Neural crest cell (in vitro differentiated cells): ENCODE measurements at places on chromosomes 2 and 18. TPM values are rescaled to one million over a fixed set of nuclear protein-coding genes. Genes with fewer than 3 reads are reported as not detected.

GRCh38 chr2:38384338-38384737 lies 7.3 kb upstream of the ATL2 start:
- no peak for DNase-seq

DNA sequence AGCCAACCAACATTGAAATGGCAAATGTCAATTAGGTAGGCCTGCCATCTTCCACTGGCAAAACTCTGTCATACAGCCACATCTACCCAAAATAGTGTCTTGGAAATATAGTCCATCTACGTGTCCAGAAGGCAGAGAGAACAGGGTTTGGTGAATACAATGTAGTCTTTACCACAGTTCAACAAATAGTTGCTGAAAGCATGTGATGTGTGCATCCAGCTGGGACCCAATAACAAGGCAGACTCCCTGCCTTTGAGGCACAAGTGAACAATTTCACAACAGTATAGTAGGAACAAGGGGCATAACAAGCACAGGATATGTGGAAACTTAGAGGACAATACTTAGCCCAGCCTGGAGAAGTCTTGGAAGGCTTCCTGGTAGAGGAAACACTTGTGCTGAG lies 72.6 kb downstream of the EVA1A start:
- no peak for DNase-seq

- DNase-seq: no peak
Observed at GRCh38 chr2:32482471-32482870, 125.6 kb downstream of the BIRC6 start.

GRCh38 chr18:31407649-31408048 lies 31.1 kb downstream of the DSG4 start:
- no peak for DNase-seq

- no peak for DNase-seq
Observed at GRCh38 chr2:189072036-189072435, 97.9 kb downstream of the COL3A1 start.

SRSF7 gene
- 347 and 356 TPM in 2 replicates for total RNA-seq

HOXD8 gene
- not detected in 2 replicates for total RNA-seq

HOXD11 gene
- total RNA-seq: not detected in 2 replicates

GPD2 gene
- 54.4 and 55.9 TPM in 2 replicates for total RNA-seq

MBD1 gene
- 65.2 and 77.2 TPM in 2 replicates for total RNA-seq

DNA sequence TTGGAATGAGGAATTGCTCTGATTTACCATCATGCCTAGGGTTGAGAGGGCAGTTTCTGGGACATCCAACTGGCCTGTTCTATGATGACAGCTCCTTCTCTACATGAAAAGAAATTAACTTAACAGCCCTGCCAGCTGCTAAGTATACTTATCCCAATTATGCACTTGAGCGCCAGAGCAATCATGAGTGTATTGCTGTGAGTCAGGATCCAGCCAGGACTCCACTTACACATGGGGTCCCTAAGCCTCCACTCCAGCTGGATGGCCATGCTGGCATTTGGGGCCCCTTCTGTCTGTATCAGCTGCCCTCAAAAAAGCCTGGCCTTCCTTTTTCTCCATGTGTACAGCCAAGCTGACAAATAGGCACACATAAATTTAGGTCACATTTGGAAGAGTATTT lies 481.9 kb downstream of the TMX3 start:
- no peak for DNase-seq

DNA sequence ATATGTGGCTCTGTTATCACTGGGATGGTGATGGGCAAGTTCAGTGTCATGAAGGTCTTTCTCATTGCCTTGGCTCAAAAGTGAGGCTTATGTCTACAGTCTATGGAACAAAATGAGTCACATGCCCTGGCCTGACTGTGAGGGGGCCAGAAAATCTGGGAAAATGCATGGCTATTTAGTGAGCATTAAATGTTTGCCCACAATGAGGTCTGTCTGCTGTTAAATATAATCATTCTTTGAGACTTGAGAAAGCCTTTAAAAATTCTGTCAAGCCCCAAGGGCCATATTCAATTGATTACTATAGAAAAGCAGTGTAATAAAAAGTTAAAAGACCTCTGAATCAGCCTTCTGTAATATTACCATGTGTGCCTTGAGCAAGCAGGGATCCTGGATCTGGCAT lies 5.5 kb upstream of the RNF144A start:
- DNase-seq: no peak

- no peak for DNase-seq
Observed at GRCh38 chr2:215692387-215693079, 256.7 kb upstream of the FN1 start.

BCL11A gene
- total RNA-seq: 2.2 and 2.3 TPM in 2 replicates

TMEM37 gene
- total RNA-seq: 4.7 and 5.3 TPM in 2 replicates

DNA sequence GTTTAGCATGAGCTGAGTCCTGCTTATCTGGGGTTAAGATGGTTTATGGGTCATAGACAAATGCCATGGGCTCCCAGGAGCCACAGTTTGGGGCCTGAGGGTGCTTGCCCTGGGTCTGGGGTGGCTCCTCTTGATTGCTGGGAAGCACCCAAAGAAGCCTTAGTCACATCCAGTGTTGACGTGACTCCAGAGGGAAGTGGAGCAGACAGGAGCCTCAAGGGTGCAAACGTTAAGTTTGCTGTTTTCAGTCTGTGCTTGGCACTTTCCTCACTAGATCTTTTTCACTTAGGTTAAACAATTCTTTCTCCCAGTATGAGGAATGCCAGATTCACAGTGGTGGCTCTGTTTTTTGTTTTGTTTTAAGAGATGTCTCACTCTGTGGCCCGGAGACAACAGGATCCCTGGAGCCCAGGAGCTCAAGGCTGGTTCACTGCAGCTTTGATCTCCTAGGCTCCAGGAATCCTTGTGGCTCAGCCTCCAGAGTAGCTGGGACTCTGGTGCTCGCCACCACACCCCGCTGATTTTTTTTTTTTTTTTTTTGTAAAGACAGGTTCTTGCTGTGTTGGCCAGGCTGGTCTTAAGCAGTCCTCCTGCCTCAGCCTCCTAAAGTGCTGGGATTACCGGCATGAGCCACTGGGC lies 251.3 kb downstream of the FAM210A start:
- no peak for DNase-seq

DNA sequence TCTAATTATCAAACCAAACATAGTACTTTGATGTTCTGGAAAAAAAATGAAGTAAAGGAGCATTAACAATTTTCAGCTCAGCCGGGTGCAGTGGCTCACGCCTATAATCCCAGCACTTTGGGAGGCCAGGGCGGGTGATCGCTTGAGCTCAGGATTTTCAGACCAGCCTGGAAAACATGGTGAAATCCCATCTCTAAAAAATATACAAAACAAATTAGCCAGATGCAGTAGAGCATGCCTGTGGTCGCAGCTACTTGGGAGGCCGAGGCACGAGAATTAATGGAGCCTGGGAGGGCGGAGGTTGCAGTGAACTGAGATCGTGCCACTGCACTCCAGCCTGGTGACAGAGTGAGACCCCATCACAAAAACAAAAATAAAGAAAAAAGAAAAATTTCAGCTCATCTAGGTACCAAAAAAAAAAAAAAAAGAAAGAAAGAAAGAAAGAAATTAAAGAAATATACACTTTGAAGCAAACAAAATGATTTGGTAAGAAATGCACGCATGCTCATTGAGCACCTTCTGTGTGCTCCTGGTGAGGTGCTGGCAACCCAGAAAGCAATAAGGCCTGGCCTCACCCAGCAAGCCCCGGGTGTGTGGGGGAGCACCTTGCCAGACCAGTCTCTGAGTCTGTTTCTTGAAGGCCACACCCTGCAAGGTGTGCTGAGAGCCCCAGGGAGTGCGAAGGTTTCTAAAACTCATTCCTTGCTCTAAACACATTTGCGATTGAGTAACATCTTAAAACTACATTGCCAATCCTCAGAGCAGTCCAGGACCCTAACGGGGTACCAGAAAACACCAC lies 133.5 kb downstream of the TFCP2L1 start:
- DNase-seq: no peak

GRCh38 chr2:152071092-152071491 lies 27.8 kb downstream of the CACNB4 start:
- DNase-seq: no peak
